CD8-positive, alpha-beta memory T cell (primary cell): ENCODE measurements at places on chromosomes 7 and 10. TPM values are rescaled to one million over a fixed set of nuclear protein-coding genes. Genes with fewer than 3 reads are reported as not detected.
A peak's percentile ranks its signal among the peaks of the same experiment; 100 is the strongest.

DNA sequence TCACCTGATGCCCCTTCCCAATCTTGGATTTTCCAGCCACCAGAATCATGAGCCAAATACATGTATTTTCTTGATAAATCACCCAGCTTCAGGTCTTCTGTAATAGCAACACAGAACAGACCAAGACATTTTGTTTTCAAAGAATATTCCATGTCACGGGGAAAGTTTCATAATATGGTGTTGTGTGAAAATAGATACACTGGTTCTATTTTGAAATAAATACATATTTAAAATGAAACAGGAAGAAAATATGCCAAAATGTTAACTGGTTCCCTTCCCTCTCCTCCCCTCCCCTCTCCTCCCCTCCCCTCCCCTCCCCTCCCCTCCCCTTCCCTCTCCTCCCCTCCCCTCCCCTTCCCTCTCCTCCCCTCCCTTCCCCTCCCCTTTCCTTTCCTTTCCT is 30.3 kb upstream of the CAMK1D start:
- H3K4me3 ChIP-seq, result no peak overlapping the region
- no peak for DNase-seq
- no peaks in the 10 kb centered on the region for H3K36me3 ChIP-seq

- H3K36me3 ChIP-seq, result no peaks in the 10 kb centered on the region
- no peaks in the 10 kb centered on the region for H3K4me1 ChIP-seq
- H3K4me3 ChIP-seq, result no peak overlapping the region
- no peak for DNase-seq
Observed at GRCh38 chr7:32479574-32480200, 10.5 kb downstream of the LSM5 start.

DNA sequence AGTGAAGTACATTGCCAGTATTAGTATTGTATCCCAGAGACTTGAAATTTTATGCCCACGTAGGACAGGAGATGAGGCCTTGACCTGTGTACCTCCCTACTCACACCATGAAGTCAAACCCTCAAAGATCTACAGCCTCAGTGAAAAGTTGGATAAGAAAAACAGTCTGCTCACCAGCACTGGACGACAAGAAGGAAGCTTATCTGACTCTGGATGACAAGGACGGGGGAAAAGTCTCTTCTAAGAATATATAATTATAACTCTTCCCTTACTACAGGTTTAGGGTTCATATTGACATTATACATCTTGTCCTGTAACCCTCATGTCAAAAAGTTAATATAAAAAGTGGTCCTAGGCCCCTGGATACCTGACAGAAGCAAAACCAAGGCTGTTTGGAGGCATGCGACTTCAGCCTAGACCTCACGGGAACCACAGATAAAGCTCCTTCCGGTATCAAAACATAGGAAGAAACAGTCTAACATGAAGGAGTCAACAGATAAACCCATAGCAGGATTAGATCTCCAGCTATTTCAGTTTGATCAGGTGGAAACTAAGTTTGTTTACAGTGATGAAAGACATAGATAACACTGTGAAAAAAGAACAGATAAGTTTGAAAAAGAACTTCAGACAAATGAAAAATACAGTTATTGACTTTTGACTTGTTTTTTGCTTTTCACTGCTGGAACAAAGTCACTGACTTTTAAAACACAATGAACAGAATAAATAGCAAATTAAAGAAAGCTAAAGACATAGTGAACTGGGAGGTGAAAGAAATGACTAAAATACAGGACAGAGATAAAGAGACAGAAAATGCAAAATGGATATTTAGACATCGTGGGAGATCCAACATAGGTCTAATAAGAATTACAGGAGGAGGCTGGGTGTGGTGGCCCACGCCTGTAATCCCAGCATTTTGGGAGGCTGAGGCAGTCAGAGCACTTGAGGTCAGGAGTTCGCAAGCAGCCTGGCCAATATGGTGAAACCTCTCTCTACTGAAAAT is 145.9 kb downstream of the PHTF2 start:
- H3K27ac ChIP-seq, result peak overlapping the region; percentile 5
- H3K4me3 ChIP-seq, result no peak overlapping the region
- no peaks in the 10 kb centered on the region for H3K36me3 ChIP-seq
- no peak for DNase-seq

DNA sequence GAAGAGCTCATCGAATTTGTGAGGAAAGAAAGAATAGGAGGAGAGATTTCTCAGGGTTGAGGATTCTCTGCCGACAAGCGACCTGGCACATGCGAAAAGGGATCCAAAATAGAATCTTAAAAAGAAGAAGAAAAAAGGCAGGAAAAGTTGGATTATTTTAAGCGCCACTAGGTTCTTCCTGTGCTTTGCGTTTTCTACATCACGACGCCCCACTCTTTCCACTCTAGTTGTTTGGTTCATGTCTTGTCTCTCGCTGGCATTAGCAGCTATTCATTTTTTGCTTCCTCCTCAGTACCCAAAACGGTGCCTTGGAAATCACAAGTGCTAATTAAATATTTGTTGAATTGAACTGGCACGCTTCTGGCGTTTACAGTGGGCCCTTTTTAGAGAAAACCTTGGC is 674 bp upstream of the FRA10AC1 start:
- DNase-seq, result no peak
- H3K4me3 ChIP-seq, result peak overlapping the region; percentile 96

The ARMH3 gene
- total RNA-seq, result 23.1 TPM

- no peaks in the 10 kb centered on the region for H3K4me1 ChIP-seq
- no peak overlapping the region for H3K4me3 ChIP-seq
- no peak overlapping the region for H3K27ac ChIP-seq
- no peak for DNase-seq
Observed at GRCh38 chr10:55734112-55734511, 626.9 kb downstream of the ZWINT start.

DNA sequence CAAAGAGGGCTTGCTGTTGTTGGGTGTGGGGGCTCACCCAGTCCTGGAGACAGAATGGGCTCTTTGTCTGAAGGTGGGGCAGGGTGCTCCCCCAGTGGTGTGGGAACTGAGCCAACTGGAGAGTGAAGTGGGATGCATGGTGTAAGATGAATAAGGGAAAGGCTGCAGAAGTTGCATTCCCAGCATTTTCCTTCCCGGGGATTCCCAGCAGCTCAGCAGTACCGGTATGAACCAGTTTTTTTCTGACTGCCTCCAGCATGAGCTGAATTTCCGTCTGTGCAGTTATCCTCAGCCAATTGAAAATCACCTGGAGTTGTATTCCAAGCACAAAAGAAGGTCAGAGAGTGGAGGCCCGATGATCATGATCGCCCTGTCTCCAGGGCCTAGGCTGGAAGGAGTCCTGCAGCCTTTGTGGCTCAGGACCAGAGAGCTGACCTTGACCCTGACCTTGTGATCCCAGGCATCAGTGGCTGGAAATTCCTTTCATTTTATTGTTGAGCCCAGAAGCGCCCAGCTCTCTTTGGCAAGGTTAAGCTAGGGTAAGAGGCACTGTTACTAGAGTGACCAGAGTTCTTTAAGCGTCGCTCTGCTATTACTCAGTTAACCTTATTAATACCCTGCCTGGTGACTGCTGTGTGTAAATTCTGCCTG is 33.4 kb downstream of the OGDH start:
- peaks cover 71% of the 10 kb centered on the region for H3K4me1 ChIP-seq
- H3K4me3 ChIP-seq, result peak overlapping the region; percentile 24
- DNase-seq, result no peak
- peak overlapping the region; percentile 90 for H3K27ac ChIP-seq

GRCh38 chr10:71981015-71981875 is 17.1 kb downstream of the CHST3 start:
- no peaks in the 10 kb centered on the region for H3K27me3 ChIP-seq
- no peak overlapping the region for H3K4me3 ChIP-seq
- H3K27ac ChIP-seq, result peak overlapping the region; percentile 38
- H3K36me3 ChIP-seq, result no peaks in the 10 kb centered on the region
- no peaks in the 10 kb centered on the region for H3K4me1 ChIP-seq

- H3K4me3 ChIP-seq, result no peak overlapping the region
- H3K27ac ChIP-seq, result no peak overlapping the region
- no peak for DNase-seq
Observed at GRCh38 chr7:138595454-138595853, 105.7 kb downstream of the SVOPL start.
